ENCODE measurements at places on chromosomes 4 and X.

GRCh38 chr4:55838356-55838755 lies 15.1 kb upstream of the EXOC1 start:
- no peak for DNase-seq

- DNase-seq = no peak
Measured at GRCh38 chr4:70915874-70916559, 13.8 kb downstream of the MOB1B start.

GRCh38 chr4:151144329-151145072 lies 45.1 kb downstream of the RPS3A start:
- no peak for DNase-seq

GRCh38 chr4:15931451-15932210 lies 6.9 kb downstream of the FGFBP1 start:
- DNase-seq = no peak

GRCh38 chr4:128958194-128958593 lies 135.1 kb downstream of the SCLT1 start:
- no peak for DNase-seq

All from GM04504 (cell line).